ENCODE measurements at places on chromosomes 16 and 17.
A peak's percentile ranks its signal among the peaks of the same experiment; 100 is the strongest.

DNA sequence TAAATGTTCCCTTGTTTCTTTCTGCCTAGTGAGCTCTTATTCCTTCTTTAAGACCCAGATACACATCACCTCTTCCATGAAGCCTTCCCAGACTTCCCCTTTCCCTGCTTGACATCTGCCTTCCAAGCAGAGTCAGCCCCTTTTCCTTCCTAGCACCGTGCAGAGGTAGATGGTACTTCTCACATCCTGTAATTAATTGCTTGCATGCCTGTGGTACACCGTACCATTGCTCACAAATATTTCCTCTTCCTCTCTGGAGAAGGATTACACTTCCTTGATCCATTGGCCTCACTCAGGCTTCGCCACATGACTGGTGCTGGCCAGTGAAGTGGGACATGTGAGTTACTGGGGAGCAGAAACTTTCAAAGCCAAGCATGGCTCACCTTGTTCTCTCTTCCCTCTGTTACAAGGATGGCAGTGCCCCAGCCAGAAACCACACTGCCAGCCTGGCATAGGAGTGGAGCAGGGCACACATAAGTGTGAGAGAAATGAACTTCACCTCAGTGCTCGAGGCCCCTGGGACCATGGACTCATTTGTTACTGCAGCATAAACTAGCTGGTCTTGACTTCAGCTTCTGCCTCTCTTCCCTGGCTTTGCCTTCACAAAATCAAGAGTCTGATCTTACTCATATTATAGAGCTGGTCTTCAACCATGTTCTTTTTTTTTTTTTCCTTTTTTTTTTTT is 44.0 kb downstream of the SOST start:
- DNase-seq: no peak

GRCh38 chr17:80005360-80006338 is 30.0 kb downstream of the TBC1D16 start:
- DNase-seq: peak; percentile 82

DNA sequence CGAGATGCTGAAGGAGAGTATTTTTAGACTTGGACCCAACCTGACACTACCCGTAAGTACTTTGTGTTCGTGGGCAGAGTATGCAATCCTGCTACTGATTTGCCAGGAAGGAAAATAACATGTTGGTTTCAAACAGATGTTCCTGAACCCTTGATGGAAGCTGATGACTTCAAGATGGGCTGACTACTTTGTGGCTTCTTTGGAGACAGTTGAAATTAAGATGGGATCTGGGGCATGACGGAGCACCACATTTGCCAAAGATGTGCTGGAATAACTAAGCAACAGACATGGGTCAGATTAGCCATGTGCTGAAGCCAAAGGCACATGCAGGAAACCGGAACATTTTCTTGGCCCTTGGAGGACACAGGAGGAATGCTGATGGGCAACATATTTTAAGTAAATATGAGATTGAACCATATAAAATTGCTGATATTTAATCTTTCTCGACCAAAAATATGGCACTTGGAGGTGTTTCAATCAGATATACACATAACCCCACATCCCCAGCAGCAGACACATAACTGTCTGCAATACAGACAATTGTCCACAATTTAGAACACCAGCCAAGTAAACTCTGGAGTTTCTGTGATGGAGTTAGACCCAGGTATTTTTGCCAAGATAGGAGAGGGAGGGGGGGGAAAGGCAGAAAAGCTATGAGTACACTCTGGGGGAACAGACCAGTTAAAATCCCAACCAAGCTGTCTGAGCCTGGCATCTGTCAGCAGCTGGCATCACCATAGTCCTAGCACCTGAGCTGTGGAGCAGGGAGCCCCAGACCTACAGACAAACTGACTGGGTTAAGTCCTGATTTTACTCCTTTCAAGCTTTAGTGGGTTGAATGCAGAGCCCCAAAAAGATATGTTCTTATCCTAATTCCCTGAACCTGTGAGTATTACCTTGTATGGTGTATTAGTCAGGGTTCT is 329.4 kb upstream of the CDH5 start:
- DNase-seq: no peak

DNA sequence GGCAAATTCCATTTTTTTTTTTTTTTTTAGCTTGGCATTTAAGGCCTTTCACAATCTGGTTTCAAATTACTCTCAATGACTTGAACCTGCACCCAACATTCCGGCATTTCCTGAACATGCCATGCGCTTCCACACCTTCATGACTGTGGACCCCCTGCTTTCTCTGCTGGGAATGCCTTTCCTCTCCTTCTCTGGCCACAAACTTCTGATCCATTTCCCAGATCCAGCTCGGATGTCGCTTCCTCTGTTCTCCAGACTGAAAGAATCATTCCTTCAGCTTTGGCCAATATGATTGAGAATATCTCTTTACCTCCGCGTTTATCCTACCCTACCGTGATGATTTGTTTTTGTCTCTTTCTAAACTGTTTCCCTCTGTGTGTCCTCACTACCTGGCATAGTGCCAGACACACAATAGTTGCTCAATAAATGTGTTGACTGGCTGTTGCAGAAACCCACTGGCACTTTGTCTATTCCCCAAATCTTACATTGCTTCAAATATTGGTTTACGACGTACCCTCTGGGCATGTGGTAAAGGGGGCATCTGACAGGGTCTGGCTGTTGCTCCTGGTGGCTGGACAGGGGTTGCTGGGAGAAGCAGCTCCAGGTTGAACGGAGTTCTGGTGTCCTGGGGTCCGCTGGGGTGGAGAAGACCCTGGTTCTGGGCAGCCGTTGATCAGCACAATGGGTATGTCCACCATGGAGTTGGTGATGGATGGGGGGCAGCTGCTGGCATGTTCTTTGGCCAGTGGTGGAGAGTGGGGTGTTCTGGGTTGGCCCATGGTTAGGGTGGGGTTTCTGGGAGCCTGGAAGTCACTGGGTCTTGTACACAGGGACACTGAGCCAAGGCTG is 14.7 kb downstream of the TNS4 start:
- no peak for DNase-seq

DNA sequence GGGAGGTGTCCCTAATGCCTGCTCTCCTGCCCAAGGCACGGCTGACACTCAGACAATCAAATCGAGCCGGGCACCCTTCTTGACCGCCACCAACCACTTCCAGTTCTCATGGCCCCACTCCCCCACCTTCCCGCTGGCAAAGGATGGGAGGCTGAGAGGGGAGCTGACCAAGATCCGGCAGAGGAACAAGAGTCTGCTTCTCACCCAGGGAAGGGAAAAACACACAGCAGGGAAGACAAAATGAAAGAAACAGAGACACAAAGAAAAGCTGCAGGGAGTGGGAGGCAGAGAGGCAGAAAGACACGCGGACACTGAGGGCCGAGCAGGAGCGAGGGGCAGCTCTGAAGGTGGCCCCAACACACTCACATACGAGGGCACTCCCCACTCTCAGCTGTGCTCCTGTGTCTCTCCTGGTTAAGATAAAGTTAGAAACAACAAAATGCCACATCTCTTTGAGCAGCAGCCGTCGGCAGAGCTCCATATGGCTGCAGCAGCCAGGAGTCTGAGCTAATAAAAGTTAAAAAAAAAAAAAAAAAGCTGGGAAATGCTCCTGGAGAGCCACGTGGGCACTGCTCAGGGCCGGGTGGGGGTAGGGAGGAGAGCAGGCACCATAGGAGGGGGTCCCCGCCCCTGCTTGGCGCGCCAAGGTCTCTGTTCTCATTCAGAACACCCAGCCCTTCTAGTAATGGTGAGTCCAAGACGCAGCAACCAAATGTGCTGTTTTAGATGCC is 7.4 kb downstream of the LRRC75A start:
- DNase-seq: no peak

DNA sequence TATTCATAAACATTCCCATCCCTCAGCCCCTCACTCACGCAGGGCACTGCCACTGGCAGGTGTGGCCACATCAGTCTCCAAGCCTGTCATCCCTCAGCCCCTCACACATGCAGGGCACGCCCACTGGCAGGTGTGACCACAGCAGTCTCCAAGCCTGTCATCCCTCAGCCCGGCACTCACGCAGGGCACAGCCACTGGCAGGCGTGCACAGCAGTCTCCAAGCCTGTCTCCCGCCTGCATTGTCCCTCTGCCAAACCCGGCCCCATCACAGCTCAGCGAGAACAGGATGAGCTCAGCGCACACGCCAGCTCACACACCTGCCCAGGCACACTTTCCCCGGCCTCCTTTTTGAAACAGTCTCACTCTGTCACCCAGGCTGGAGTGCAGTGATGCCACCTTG is 11.4 kb upstream of the KREMEN2 start:
- DNase-seq: no peak

DNA sequence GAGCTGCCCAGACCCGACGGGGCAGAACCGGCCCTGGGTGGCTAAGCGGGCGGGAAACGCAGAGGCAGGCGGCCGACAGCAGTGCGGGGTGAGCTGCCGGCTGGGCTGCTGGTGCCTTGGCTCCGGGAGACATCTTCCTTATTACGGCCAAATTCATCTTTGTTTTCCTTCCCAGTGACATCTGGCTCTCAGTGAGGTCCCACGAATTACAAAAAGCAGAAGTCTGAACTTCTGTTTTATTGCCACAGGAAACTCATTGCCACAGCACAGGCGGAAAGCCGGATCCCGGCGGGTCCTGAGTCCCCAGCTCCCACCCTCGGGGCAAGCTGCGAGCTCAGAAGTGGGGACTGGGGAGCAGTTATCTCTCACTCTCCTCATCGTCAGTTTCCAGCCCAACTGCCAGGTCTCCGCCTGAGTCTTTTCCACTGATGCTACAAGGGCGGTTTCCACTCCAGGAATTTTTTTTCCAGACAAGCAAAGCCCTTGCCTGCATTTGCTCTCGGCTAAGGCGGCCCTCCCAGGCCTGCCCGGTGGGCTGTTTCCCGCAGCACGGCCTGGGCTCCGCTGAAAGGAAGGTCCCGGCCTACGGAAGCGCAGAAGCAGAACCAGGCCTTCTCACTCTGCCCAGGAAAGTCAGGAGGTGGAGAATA is 40.3 kb downstream of the CBFA2T3 start:
- no peak for DNase-seq

DNA sequence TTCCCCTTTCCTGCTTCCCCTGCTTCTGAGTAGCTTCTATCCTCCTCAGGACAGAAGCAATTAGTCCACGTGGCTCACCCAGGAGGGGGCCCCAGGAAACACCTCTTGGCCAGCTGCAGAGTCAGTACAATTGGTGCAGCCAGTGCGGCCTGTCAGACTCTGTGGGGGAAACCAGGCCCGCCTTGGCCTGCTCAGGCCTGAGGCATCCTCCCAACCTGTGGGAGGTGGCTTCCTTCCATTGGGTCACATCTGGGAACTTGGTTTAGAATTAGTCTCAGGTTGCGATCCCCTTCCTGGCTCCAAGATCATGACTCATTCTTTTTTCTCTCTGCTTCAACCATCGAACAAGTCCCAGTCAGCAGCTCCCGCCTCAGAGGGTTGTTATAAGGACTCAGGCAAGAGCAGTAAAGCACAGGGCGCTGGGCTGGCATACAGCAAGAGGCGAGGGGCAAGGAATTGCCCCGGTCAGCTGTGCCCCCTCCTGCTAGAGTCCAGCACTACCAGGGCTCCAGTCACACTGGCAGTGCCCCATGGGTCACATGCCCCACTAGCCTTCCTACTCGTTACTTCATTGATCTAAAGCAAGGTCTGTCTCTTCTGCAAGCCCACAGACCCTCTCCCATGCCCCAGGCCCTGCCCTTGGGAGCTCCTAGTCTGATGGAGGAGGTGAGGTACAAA is 8.1 kb upstream of the EPX start:
- no peak for DNase-seq

DNA sequence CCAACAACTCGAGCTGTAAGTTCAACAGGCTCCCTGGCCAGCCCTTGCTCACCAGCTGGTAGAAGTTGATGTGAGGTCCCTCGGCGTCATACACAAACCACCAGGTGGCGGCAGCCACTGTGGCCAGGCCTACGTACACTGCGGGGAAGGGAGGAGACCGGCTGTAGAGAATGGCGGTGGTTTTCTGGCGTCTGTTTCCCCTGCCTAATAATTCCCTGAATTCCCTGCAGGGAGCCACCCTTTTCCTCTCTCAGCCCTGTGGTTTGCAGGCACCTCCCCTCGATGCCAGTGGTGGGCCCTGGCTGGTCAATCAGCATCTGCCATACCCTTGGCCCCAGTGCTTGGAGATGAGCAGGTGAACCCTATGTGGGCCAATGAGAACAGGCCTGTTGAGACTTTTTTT is 18.9 kb upstream of the P2RX1 start:
- peak; percentile 36 for DNase-seq

- no peak for DNase-seq
Observed at GRCh38 chr17:41421116-41421515, 3.3 kb downstream of the KRT37 start.

DNA sequence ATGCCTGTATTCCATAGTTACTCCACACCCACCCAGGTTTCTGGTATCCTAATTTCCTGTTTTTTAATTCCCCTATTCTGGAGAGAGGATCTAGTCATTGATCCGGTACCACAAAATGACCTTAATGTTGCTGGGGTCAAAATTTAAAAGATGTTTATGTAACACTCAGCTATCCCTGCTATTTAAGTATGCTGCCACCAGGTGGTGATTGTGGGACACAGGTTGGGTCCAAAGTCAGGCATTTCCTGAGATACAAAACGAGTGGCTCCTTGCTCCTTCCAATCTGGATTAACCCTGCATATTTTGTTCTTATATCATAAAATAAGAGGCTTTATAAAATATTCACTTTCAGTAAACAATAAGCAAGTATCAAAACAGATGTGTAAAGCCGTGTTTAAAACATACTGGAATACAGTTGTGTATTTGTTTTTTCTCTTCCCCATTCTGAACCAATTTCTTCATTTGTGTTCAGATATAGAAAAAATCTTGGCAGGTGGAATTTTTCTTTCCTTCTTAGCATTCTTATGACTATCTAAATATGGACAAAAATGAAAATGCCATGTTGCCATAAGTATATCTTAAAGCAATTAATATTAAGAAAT is 16.3 kb downstream of the HS3ST4 start:
- no peak for DNase-seq

DNA sequence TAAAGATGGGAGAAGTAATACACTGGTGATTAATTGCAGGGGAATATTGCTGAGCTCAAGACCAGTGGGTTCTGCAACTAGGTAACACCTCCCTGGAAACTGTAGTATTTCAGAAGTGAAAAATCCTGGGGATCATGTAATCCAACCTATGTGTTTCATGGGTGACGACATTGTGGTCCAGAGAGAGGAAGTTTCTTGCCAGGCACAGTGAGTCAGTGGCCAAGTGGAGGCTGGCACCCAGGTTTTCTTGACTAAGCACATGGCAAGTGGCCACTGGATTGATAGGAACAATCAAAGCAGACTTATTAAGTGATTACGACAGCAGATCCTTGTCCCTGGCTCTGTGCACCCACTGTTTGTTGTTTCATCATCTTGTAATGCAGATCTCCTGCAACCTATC is 14.6 kb upstream of the CIITA start:
- no peak for DNase-seq

DNA sequence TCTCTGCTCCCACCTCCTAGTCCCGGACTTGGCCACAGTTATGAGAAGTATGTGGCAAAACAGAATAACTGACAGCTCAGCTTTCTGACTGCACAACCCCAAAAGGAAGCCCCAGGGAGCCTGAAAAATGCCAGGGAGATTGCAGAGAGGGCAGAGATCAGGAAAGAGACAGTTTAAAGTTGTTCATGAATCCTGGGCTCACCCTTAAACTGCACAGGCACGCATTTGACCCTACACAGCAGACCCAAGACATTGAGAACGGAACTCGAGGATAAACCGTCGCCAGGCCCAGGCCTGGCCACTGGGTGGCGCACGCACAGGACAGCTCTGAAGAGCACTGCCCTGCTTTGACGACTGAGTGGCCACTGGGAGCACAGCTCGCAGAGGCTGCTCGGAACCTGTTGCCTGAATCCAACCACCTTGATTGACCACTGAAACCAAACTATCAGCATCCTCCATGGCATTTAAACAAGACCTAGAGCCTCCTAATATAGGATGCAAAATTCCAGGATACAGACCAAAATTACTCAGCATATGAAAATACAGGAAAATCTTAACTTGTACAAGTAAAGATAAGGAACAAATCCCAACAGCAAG is 114.0 kb downstream of the C16orf95 start:
- DNase-seq: peak; percentile 79

- DNase-seq: no peak
Observed at GRCh38 chr16:65671071-65671470, 549.2 kb upstream of the CDH11 start.
